Activated naive CD4-positive, alpha-beta T cell treated with anti-CD3 and anti-CD28 coated beads, Interleukin-2, amount 50 U/mL, for 72 hours (primary cell): ENCODE measurements at places on chromosomes 16 and 17.

- no peak for DNase-seq
Measured at GRCh38 chr17:72137161-72137560, 16.3 kb downstream of the SOX9 start.

DNA sequence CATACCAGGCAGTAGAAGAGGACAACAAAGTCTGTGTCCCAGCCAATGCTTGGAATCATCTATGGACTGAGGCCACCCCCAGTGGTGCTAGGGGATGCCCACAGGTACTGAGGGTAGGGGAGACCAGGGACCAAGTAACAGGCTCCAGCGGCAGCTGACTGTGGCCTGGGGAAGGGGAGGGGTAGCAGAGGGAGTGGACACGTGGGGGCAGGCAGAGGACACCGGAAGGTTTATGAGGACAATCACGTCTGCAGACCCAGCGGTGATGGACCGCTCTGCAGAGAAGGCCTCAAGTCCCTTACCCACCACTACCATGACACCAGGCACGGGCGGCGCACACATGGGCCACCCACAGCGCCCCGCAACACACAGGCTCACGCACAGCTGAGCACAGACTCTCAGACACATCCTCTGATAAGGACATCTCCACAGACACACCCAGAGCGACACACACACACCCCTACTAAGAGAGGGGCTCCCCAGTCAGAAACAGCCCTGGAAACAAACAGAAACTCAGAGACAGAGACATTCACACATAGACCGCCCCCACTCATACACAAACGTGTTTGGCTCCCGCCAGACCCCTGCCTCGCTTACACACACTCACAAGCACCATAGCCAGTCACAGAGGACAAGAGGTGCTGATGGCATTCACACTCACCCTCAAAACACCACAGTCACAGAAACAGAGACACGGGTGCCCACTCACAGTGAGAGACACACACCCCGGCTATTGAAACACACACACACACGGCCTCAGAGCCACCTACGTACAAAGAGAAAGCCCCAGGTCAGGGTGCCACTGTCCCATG lies 35.8 kb downstream of the SRCIN1 start:
- DNase-seq, result no peak

DNA sequence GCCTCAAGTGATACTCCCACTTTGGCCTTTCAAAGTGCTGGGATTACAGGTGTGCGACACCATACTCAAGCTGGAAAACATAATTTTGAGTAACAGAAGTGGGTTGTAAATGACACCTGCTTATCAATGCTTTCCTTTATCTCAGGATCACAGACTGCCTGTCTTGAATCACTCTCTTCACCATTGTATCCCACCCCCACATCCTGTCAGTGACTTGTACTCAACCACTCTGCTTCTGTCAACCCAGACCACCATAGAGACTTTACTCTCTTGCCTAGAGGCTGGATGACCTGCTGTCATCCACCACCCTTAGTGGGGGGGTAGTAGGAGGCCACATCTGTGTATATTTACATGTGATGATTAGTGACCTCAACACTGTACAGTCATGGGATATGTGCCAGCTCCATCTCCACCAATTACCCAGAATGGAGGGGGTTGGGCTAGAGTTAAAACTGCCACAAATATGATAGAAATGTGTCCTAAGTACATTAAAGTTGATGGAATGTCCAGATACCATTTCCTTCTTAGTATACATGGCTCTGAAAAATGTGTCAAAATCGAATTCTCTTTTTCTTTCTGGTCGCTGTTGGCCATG lies 338.7 kb downstream of the GRIN2A start:
- DNase-seq, result no peak

GRCh38 chr17:38421171-38421841 lies 7.0 kb upstream of the ARHGAP23 start:
- DNase-seq, result no peak

GRCh38 chr17:1566505-1567199 lies 4.1 kb upstream of the PITPNA start:
- DNase-seq, result peak; percentile 72

DNA sequence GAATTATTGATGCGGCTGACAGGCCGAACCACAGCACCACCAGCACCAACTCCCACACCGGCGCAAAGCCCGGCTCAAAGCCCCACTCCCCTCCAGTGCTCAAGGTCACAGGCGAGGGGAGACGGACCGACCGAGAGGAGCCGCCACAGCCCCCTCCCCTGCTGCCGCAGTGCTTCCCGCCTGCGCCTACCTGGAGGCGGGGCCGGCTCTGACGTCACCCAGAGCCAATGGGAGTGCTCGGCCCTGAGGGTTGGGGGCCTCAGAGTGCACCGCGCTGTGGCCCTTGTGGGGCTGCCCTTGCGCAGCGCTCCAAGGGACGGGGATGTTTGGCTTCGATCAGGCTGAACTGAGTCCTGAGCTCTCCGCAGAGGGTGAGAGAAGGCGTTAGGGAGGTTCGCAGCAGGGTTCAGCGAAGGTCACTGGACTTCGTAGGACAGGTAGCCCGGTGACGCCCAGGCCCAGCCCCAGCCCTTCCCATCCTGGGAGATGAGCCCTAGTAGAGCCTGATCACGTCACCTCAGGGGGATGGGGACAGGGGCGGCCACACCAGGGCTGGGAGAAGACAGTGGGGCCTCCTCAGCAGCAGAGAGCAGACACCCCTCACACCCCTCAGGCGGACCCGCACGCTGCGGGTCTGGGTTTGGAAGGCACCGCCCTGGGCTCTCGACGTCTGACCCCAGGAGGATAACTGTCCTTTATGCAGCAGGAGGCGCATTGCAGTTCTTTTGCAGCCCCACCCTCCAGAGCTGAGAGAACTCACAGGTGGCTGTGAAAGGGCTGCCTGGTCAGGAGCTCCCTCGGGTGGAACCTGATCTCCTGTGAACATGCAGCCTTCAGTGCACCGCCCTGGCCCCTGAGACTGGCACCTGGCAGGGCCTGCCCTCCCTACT lies 1.5 kb downstream of the NDRG4 start:
- peak; percentile 55 for DNase-seq

DNA sequence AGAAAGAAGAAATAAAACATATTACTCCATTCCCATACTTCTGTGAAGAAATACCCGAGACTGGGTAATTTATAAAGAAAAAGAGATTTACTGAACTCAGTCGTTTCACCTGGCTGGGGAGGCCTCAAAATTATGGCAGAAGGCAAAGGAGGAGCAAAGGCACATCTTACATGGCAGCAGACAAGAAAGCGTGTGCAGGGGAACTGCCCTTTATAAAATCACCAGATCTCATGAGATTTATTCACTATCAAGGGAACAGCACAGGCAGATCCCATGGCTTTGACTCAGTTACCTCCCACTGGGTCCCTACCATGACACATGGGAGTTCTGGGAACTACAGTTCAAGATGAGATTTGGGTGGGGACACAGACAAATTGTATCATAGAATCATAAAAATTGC lies 365.4 kb downstream of the WWOX start:
- no peak for DNase-seq

GRCh38 chr17:7138800-7139381 lies 24.3 kb upstream of the ASGR2 start:
- no peak for DNase-seq

DNA sequence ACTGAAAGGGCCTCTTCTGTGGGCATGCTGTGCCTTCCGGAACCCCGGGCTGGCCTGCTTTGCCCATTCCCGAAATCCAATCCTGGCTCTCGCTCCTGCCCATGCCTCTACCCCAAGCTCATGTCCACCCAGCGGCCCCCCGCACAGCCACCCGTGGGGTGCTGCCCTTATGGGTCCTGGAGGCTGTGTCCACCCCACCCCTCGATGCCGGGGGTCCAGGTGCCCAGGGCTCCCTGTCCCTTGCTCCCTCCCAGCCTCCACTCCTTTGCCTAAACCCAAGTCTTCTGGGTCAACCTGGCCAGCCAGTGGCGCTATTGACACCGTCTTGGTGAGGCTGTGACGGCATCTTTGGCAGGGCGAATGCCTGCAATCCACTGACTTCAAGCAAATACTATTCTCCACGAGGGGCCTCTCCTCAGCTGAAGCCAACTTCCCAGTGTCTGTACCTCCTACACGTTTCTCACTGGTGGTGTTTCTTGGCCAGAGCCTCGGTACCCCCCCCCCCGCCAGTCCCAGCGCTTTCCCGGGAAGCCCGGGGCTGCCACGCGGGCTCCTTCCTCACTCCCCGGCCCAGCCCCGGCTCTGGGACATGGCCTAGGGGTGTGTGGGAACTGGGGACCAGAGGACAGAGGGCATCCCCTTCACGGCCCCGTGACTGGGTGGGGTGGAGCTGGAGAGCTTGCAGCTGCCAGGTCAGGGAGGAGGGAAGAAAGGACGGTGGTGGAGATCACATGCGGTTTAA lies 12.2 kb upstream of the DUS1L start:
- no peak for DNase-seq

GRCh38 chr16:55017321-55017720 lies 86.7 kb downstream of the IRX5 start:
- DNase-seq, result no peak

DNA sequence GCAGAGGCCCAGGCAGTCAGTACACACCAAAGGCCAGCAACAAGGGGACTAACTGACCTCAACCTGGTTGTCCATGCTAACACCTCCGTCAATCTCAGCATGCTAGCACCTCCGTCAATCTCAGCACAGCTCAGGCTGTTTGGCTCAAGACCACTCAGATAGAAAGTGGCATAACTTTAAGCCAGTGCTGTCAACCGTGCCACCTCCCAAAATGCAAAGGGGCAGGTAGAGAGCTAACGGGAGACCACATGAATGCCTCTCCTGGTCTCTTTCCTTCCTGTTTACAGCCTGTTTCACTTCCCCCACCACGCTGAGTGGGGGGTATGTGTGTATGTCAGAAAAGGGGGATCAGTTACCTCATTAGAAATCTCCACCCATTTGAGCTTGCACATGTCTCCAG lies 3.3 kb downstream of the UBTF start:
- DNase-seq, result no peak

GRCh38 chr16:84218956-84219355 lies 20.9 kb downstream of the KCNG4 start:
- DNase-seq, result no peak

- DNase-seq, result no peak
Measured at GRCh38 chr17:67785122-67785477, 40.2 kb upstream of the BPTF start.

DNA sequence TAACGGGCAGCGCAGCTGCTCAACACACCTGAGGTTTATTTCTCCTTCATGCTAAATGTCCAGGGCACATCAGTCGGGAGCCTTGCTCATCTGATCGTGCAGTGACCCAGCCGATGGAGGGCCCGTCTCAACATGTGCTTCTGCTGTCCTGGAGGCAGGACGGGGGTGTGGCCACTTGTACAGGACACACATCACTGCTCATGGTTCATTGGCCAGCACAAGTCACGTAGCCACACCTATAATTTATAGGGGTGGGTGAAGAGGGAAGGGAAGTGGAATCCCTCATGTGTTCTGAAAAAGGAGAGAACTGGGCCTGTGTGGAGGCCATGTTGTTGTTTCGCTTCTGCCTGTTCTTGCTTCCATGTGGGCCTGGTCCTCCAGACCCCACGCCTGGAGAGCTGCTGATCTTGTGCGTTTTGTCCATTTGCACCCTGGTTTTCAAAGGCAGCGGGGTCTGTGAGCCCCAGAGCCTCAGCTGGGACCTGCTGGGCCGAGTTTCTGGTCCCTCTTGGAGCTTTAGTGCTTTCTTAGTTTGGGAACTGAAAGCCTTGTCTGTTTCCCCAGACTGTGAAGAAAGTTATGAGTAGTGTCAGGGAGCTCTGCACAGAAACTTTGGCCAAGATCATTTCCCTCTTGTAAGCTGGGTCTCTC lies 60.5 kb downstream of the CMIP start:
- no peak for DNase-seq

DNA sequence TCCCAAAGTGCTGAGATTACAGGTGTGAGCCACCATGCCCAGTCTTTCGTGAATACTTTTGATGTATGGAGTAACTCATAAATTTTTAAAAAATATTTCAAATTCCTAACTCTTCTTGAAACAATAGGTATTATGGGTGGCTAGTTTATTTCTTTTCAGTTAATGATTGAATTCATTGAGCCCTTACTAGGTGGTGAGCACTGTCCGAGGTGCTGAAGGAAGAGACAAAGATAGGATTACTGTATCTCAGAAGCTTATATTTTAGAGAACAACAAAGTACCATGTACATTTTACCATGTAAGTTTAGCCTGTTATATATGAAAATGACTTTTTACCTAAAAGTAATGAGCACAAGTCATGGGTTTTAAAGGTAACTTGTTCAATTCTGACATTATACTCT lies 418.3 kb downstream of the NPIPA7 start:
- no peak for DNase-seq

DNA sequence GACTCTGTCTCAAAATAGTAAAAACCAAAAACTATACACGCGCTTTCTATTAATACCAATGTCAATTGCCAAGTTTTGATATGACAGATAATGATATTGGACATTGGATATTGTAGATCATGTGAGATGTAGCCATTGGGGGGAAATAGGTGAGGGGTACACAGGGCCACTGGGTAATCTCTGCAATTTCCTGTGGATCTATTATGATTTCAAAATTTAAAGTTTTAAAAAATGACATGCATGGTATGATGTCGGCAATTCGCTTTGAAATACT lies 266.0 kb downstream of the PARN start:
- no peak for DNase-seq
